ENCODE measurements at places on chromosomes 16 and 17.

- no peak overlapping the region for H3K4me3 ChIP-seq
- no peak overlapping the region for H3K27ac ChIP-seq
- H3K27me3 ChIP-seq = no peaks in the 10 kb centered on the region
- no peaks in the 10 kb centered on the region for H3K36me3 ChIP-seq
These were observed 54.3 kb downstream of the NEUROD2 start for GRCh38 chr17:39553341-39553945.

- no peaks in the 10 kb centered on the region for H3K27me3 ChIP-seq
- H3K27ac ChIP-seq = no peak overlapping the region
- H3K4me3 ChIP-seq = no peak overlapping the region
These were observed 737.5 kb downstream of the KCNJ2 start for GRCh38 chr17:70906808-70907207.

DNA sequence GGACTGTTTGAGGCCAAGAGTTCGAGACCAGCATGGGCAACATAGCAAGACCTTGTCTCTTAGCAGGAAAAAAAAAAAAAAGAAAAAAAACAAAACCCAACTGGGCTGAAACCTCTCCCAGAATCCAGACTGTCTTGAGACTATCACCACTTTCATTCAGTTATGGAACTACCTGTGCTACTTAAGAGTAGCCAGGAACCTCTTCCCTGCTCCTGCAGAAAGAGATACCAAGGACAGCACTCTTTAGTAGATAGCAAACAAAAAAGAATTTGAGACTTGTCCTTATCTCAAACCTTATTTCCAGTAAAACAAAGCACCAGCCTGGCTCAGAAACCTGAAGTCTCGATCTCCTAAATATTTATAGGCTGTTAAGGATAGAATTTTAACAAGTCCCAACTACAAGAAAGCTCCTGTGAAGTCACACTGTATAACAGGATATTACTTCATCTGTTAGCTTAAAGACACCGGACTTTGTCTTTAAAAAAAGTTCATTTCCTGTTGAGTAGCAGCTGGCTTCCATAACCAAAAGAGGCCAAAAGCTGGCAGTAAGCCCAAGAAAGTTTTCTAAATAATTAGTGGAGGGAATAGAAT is 5.1 kb downstream of the CDR2 start:
- DNase-seq = no peak
- no peaks in the 10 kb centered on the region for H3K36me3 ChIP-seq
- peaks cover 40% of the 10 kb centered on the region for H3K4me1 ChIP-seq
- no peaks in the 10 kb centered on the region for H3K27me3 ChIP-seq
- H3K27ac ChIP-seq = 0 out of 2 replicates have a peak overlapping the region, but pooled peaks have one; percentile 1

DNA sequence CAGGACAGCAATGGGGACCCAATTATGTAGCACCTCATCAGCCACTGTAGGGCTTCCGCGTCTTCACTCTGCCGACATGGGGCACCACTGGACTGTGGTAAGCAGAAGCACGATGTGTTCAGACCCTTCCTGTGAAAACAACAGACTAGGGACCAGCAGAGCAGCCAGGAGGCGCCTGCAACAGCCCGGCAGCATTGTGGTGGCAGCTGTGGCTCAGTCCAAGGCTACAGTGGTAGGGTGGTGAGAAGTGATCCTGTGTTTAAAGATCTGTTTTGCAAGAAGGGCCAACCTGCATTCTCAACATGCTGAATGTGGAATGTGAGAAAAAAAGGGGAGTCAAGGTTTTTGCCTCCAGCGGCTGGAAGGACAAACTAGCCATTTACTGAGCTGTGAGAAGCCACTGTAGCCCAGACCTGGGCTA is 80.8 kb downstream of the GAS7 start:
- H3K36me3 ChIP-seq = no peaks in the 10 kb centered on the region
- DNase-seq = peak; percentile 29
- H3K4me3 ChIP-seq = no peak overlapping the region

DNA sequence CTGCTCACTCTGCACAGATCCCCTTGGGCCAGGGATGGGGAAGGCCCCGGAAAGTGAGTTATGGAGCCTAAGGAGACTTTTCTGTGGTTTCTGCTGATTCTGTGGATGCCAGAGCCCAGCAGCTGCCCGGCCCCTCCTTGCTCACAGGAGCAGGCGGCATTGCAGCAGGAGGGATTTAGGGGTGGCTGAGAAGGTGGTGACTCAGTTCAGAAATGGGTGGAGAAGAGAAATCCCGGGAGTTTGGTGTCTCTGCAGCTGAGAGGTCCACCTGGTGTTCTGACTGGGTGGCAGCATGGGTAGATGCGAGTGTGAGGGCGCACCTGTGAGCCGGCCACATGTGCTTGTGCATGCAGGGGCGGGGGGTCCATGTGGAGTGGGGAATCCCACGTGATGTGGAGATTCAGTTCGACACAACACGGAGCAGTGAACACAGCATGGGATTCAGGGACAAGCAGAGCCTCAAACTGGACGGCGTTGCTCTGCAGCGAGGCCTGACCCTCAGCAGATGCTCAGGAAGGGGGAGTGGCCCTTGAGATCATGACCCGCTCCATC is 16.0 kb upstream of the SPPL2C start:
- no peaks in the 10 kb centered on the region for H3K4me1 ChIP-seq
- H3K27ac ChIP-seq = no peak overlapping the region
- no peak for DNase-seq

DNA sequence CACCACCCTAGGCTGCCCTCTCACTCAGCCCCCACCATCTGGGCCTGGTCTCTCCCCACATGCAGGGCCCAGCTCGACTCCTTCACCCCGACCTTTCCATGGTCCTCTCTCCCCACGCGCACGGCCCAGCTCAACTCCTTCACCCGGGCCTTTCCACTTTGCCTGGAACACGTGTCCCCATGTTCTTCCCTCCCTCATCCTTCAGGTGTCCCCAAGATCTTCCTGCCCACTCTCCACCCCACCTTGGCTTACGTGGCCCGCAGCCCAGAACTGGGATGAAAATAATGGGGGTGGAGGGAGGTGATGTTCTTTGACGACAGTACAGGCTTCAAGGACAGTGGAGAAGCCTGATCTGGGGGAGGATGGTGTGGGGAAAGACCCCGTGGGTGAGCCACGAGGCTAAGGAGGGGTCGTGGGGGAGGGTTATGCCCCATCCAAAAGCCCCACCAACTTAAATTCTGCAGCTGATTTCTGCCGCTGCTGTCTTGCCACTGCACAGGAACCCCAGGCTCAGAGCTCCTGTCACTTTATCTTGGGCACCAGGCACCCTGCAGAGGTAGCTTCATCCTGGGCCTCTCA is 9.9 kb upstream of the MEAK7 start:
- H3K4me1 ChIP-seq = peaks cover 6% of the 10 kb centered on the region
- H3K27ac ChIP-seq = no peak overlapping the region
- no peaks in the 10 kb centered on the region for H3K36me3 ChIP-seq

- no peaks in the 10 kb centered on the region for H3K4me1 ChIP-seq
- H3K4me3 ChIP-seq = no peak overlapping the region
- H3K36me3 ChIP-seq = no peaks in the 10 kb centered on the region
These were observed 28.5 kb downstream of the IQCK start for GRCh38 chr16:19746561-19746960.

DNA sequence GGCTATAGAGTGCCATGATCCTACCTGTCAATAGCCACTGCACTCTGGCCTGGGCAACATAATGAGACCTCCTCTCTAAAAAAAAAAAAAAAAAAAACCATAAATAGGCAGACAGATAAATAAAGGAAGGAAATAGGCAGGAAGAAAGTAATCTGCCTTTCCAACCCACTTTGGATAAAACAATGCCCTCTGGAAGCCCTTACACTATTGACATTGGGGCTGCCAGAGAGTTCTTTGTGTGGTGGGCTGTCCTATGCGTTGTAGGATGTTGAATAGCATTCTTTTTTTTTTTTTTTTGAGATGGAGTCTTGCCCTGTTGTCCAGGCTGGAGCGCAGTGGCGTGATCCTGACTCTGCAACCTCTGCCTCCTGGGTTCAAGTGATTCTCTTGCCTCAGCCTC is 7.2 kb upstream of the RFWD3 start:
- H3K36me3 ChIP-seq = no peaks in the 10 kb centered on the region
- H3K4me3 ChIP-seq = no peak overlapping the region
- DNase-seq = no peak
- no peaks in the 10 kb centered on the region for H3K4me1 ChIP-seq
- no peaks in the 10 kb centered on the region for H3K27me3 ChIP-seq

GRCh38 chr16:19029980-19030379 is 37.4 kb upstream of the COQ7 start:
- DNase-seq = no peak
- no peaks in the 10 kb centered on the region for H3K36me3 ChIP-seq
- H3K4me1 ChIP-seq = no peaks in the 10 kb centered on the region
- no peak overlapping the region for H3K4me3 ChIP-seq

- H3K4me1 ChIP-seq = no peaks in the 10 kb centered on the region
- H3K4me3 ChIP-seq = no peak overlapping the region
- H3K27ac ChIP-seq = no peak overlapping the region
- DNase-seq = peak; percentile 71
- H3K36me3 ChIP-seq = no peaks in the 10 kb centered on the region
These were observed 46.3 kb downstream of the DNAH9 start for GRCh38 chr17:11644265-11645212.

GRCh38 chr17:8583954-8584353 is 46.6 kb downstream of the MYH10 start:
- H3K4me3 ChIP-seq = no peak overlapping the region
- H3K27me3 ChIP-seq = no peaks in the 10 kb centered on the region
- no peak for DNase-seq
- H3K4me1 ChIP-seq = 0 out of 2 replicates have a peak, but pooled peaks cover 3% of the 10 kb centered on the region

GRCh38 chr17:6677158-6677831 is 25.7 kb downstream of the C17orf100 start:
- H3K4me3 ChIP-seq = no peak overlapping the region
- DNase-seq = no peak
- no peak overlapping the region for H3K27ac ChIP-seq
- no peaks in the 10 kb centered on the region for H3K27me3 ChIP-seq

DNA sequence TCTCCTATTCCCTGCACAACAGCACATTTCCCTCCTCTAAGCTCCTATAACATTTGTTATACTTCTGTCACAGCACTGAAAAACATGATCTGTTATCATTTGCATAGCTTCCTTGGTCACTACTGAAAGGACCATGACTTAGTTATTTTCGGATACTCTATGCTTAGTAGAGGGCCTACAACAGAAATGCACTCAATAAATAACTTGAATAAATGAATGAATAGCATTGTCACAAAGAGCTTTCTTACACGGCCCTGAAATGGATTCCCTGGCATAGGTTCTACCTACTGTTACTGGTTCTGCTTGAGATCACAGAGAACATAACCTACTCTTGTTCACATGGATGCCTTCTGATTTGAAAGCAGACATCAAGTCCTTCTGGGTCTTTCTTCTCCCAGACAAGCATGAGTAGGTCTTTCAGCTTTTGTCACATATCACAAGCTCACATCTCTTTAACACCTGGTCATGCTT is 41.6 kb downstream of the MYO1D start:
- H3K4me3 ChIP-seq = no peak overlapping the region
- no peaks in the 10 kb centered on the region for H3K36me3 ChIP-seq
- H3K27me3 ChIP-seq = no peaks in the 10 kb centered on the region
- no peak overlapping the region for H3K27ac ChIP-seq

DNA sequence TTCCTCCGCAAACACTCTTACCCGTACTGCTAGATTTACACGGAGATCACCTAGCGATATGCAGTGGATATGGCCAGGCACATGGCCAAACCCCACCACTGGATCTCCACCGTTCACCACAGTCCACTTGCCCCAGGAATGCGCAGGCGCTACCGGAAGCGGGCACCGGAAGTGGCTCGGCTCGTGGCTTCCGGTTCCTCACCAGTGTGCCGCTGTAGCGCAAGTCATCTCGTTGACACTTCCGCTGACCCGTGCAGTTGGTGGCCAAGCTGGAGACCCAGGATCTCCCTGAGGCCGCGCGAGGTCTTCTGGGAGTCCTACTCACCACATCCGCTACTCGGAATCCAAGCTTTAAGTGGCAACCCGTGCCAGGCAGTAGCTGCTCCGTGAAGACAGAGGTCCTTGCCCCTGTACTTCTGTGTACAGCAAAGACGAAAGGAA is 11.5 kb downstream of the ZNF597 start:
- H3K27ac ChIP-seq = no peak overlapping the region
- H3K4me1 ChIP-seq = no peaks in the 10 kb centered on the region
- H3K27me3 ChIP-seq = no peaks in the 10 kb centered on the region
- H3K36me3 ChIP-seq = no peaks in the 10 kb centered on the region
- no peak overlapping the region for H3K4me3 ChIP-seq
- no peak for DNase-seq

DNA sequence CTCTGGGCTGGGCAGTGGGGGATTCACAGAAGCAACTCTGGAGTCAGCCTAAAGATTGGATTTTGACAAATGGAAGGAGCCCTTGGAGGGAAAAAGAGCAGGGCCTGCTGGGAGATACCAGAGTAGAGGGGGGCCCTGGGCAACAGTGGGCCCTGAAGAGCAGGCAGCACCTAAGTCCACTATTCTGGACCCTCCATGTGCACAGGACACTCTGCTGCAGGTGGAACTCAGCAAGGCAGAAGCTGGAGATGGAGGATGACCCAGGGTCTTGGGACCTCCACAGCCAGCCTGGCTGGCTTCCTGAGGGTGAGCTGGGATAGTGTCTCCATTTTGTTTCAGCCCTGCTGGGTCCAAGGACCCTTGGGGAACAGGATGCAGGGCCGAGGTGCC is 63.0 kb upstream of the TEX2 start:
- no peak for DNase-seq
- H3K36me3 ChIP-seq = no peaks in the 10 kb centered on the region
- H3K4me1 ChIP-seq = no peaks in the 10 kb centered on the region

DNA sequence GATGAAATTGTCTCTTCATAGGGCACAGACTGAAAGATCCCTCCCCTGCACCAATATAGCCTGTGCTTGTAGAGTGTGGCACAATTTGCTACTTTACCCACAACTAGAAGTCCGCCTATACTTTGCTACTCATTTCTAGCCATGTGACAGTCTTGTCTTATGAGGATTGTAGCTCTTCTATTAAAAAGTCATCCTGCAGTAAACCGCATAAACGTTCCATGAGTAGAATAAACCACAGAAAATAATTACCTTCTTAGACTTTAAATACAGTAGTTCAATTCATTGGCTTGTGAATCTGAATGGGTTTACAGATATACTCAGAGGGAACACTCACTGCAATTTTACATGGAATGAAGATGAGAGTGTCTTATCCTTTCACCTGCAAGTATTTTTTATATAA is 4.4 kb downstream of the KRT27 start:
- DNase-seq = no peak
- H3K27me3 ChIP-seq = peaks cover 15% of the 10 kb centered on the region
- no peak overlapping the region for H3K27ac ChIP-seq
- no peaks in the 10 kb centered on the region for H3K36me3 ChIP-seq

DNA sequence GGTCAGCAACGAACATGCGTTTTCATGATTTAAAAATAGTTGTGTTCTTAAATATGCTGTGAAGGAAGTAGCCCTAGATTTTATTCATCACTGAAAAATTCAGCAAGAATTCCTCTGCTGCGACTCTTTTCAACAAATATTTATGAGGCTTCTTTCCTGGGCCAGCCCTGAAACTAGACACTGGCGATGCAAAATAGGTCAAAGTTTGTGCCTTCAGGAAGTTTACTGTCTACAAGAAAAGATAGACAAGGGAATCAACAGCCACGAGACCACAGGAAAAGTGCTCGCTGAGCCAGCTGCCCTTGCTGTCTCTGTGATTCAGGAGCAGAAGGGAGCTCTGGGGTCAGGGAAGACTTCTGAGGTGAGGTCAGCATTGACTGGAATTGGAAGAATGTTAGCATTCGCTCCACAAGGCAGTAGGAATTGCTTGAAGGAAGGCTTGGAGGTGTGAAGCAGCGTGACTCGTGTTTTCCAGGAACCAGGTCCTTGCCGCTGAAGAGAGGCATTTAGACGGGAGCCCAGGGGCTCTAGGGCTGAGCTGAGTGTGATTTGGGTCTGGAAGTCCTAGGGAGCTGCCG is 1.9 kb upstream of the RPL26 start:
- peak; percentile 80 for DNase-seq
- H3K27ac ChIP-seq = peak overlapping the region; percentile 40
- H3K4me3 ChIP-seq = peak overlapping the region; percentile 93
- peaks cover 22% of the 10 kb centered on the region for H3K36me3 ChIP-seq
- peaks cover 22% of the 10 kb centered on the region for H3K4me1 ChIP-seq

Data from GM23338 (cell line).